ENCODE measurements at places on chromosomes 12 and 14.

DNA sequence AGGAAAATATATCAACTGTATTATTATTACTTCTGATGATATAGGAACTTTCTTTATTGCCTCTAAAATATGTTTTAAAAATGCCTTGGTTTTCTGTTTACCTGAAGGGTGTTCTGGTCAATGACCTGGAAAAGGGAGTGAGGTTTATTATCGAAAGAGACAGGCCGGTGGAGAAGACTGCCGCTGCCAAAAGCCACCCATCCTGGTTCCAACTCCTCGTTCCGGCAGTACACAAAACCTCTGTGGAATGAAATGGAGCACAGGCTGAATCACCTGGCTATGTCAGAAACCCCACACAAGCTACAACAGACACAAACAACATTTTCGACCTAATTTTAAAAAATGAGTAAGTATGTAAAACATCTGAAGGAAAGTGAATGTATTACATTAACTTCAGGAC, 73.6 kb downstream of the HECTD4 start:
- DNase-seq: no peak

- DNase-seq: no peak
These were observed 3.4 kb downstream of the GPX2 start for GRCh38 chr14:64938972-64939816.

DNA sequence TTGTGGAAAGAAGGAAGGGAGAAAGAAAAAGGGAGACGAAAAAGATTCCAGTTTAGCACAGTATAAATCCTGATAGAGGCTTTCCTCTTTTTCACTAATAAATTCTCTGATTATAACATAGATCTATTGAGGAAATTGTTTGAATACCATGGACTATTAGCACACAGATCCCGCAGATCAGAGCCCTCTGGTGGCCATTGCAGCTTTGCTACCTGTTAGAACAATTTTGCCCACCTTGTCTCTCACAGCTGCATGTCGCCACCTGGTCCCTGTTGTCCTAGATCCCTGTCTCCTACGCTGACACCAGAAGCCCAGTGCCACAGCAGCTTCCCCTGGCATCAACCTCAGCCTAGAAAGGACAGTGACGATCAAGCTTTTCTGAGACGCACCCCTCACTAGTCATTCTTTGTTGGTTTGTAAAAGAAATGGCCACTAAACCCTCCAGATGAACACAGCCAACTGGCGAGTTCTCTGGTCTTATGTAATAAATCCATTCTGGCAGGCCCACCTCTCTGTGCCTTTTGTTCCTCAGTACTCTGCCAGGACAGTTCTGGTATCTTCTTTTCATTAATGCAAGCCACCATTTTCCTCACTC, 9.9 kb downstream of the GPHB5 start:
- peak; percentile 17 for DNase-seq

DNA sequence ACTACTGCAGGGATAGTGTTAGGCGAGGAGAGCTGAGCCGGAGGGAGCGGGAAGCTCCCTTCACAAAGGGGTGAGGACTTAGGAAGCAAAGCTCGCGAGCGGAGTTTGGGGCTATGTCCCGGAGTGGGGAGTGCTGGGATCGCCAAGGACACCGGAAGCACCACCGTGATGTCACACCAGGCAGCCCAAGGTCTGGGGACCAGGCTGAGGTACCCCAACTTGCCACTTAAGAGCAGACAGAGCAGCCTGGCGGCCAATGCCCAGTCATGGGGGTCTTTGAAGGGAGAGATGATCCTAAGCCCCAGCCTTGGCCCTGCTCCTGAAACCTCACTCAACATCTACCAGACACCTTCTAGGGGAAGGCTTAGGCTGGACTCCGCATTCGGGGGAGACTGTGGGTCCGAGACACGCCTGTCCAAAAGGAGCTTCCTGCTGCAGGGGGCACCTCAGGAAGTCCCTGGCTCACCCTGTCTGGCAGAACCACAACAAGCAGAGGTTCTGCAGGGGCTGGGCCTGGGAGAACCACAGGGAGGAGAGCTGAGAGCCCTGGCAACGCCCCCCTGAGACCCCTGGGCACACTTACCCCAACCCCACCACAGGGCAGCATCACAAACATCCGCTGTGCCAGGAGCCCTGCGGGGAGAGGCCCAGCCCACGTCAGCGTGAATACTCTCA, 17.8 kb downstream of the SLC48A1 start:
- no peak for DNase-seq

GRCh38 chr14:63895510-63895909, 42.7 kb downstream of the SYNE2 start:
- DNase-seq: no peak

- no peak for DNase-seq
These were observed 80.8 kb downstream of the MNAT1 start for GRCh38 chr14:60815371-60815770.

DNA sequence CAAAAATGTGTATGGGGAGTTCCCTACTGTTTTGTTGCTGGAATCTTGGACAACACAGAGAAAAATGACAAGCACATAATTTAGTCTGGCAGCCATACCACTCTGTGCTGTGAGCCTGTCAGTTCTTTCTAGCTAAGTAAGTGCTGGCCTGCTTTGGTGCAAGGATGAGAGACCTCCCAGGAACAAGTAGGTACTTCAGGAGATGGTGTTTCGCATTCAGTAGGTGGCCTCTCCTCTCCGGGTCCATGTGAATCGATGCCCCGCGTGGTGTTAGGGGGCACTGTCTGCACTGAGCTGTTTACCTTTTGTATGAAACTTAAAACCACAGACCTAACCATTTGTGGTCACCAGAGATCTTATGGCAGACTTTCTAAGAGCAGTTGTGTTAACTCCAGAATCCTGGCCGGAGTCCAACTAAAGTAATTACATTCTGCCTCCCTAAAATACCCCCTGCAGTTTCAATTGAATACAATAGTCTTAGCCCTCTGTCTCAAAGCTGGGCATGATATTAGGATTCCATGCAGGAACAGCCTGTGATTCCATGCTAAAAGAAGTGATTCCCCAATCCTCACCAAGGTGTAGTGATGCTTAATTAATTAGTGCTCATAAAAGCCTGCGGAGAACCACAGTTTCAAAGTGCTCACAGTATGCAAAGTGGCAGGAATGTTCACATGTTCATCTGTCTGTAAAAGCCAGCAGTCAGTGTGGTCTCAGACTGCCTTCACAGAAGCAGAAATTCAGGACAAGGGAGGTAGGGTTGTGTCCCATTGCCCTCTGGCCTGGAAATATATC, 64.2 kb downstream of the LLPH start:
- DNase-seq: peak; percentile 77

- no peak for DNase-seq
These were observed 34.3 kb downstream of the DHRS2 start for GRCh38 chr14:23670481-23670880.

- no peak for DNase-seq
These were observed 47.8 kb upstream of the LTA4H start for GRCh38 chr12:96083020-96083719.

GRCh38 chr12:43836475-43836989, 651 bp downstream of the TMEM117 start:
- peak; percentile 51 for DNase-seq

GRCh38 chr12:100229876-100230275, 29.3 kb downstream of the ACTR6 start:
- no peak for DNase-seq

GRCh38 chr14:100733152-100733850, 6.6 kb downstream of the DLK1 start:
- no peak for DNase-seq

- no peak for DNase-seq
These were observed 34.6 kb downstream of the CKB start for GRCh38 chr14:103488071-103488470.

GRCh38 chr12:47312808-47313426, 233.2 kb upstream of the AMIGO2 start:
- no peak for DNase-seq

DNA sequence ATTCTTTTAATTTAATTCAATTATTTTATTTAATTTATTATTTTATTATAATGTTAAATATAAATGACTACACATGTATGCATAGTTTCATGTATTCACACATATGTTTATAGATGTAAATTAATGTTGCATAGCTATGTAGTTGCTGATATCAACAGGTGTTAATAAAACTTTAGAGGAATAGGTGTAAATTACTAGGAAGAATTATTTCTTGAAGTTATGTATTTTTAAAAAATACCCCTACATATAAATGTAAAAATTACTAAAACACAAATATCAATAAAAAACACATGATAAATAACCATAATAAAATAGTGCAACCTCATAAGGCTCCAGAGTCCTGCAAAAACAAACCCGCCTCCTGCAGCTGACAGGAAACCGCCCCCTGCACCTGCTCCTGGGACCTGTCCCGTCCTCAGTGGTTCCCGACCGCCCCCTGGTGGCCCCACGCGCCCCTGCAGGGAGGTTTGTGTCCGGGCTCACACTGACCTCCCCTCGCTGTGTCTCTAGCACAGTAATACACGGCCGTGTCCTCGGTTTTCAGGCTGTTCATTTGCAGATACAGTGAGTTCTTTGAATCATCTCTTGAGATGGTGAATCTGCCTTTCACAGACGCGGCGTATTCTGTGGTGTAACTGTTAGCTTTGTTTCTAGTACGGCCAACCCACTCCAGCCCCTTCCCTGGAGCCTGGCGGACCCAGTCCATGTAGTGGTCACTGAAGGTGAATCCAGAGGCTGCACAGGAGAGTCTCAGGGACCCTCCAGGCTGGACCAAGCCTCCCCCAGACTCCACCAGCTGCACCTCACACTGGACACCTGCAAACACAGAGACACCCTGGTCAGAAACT, 1264.0 kb downstream of the TMEM121 start:
- no peak for DNase-seq

DNA sequence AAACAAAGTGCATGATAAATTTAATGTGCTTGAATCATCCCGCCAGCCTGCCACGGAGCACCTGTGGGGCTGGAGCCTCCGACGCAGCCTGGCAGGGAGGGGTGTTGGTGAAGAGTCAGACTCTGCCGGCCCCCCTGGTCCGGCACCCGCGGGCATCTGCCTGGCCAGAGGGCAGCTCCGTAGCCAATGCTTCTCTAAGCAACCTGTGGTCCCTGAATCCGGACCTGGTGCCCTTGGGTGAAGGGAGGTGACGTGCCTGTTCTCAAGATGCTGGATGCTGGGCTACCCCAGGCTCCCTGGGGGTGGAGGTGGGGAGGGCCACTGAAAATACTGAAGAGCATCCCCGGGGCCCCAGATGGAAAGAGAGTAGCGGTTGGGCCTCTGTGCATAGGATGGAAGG, 158.6 kb upstream of the C14orf180 start:
- DNase-seq: no peak

- DNase-seq: no peak
These were observed 253.3 kb downstream of the AEBP2 start for GRCh38 chr12:19692566-19692965.

Measured in fibroblast of lung (primary cell).